Mesenteric fat pad (tissue), 1 donor: ENCODE measurements at places on chromosomes 12 and 14. TPM values are rescaled to one million over a fixed set of nuclear protein-coding genes. Genes with fewer than 3 reads are reported as not detected.

EML1 gene
- 32.5 TPM for total RNA-seq

C12orf60 gene
- total RNA-seq, result 0.51 TPM

TBX3 gene
- total RNA-seq, result 16.5 TPM

OAS2 gene
- total RNA-seq, result 36.6 TPM

WSB2 gene
- 122 TPM for total RNA-seq

LRRC10 gene
- not detected for total RNA-seq

RIMKLB gene
- total RNA-seq, result 40.7 TPM
